ENCODE measurements at places on chromosomes 12 and 14.

GRCh38 chr14:100673085-100673806 lies 53.4 kb upstream of the DLK1 start:
- peak; percentile 97 for DNase-seq

GRCh38 chr12:33795536-33795935 lies 226.8 kb upstream of the ALG10 start:
- no peak for DNase-seq

DNA sequence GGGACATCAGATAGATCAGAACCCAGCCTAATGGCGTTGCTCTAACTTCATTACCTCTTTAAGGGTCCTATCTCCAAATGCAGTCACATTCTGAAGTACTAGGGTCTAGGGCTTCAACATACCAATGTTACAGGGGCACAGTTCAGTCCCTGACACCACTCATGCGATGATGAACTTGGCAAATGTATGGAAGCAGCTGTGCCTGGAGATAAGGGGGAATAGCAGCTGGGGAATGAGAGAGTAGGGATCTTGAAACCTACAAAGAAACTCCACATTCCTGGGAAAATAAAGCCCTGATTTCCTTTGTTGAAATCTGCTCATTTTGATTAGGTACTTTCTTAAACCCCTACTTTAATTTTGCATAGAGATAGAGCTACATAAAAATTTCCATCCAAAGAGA lies 20.5 kb upstream of the TMCC3 start:
- no peak for DNase-seq

DNA sequence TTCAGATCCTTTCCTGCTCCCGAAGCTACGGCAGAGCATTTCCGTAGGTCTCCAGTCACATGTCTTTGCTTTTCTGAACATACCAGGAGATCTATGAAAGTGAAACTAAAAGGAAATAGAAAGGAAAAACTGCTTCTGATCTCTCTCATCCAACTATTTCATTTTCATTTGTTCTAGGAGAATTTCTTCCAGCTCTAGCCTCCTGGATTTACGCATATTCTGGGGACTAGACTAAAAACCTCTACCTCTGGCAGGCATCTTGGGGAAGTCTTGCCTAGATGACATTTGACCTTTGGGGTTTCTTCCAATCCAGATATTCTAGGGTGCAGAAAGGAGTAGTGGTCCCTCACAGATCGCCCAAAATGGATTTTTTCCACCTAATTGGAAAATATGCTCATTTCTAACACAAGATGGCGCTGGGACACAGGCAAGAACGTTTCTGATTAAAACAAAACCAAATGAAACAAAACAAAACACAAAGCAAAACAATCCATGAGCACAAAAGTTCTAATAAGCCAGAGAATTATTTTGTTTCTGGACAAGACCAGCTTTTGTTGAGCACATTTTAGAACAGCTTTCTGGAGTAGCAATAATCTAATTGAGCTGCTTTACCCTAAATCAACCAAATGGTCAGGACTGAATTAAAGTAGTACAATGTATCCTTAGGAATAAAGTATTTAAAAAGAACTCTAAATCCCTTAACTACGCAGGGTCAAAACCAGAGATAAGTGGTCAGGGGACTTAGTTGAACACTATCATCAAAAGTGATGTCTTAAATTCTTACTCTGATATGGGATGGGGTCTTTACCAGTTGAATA lies 12.3 kb upstream of the PARP11 start:
- DNase-seq: peak; percentile 20

GRCh38 chr14:50362764-50363713 lies 33.6 kb downstream of the CDKL1 start:
- DNase-seq: no peak

- peak; percentile 10 for DNase-seq
Observed at GRCh38 chr12:105235281-105235731, 668 bp downstream of the APPL2 start.

- DNase-seq: no peak
Observed at GRCh38 chr12:122449317-122449716, 26.8 kb upstream of the CLIP1 start.

DNA sequence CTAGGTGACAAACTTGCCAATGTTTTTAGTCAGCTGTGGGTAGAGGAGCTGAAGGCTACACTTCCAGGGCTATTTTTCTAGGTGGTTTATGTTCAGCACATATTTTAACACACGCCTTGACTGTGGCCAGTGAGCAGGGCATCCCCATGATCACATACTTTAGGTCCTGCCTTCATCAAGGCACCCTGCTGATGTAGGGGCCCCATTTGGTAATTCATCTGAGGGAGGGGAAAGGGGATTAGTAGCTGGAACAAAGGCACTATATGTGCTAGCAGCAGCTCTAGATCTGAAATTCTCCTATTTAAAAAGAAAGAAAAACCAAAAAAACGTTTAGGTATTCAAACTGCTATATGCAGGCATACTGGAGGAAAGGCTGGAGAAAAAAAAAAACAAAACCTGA lies 14.5 kb downstream of the EGLN3 start:
- no peak for DNase-seq

- DNase-seq: no peak
Observed at GRCh38 chr12:127245437-127245836, 1021.5 kb upstream of the TMEM132C start.

DNA sequence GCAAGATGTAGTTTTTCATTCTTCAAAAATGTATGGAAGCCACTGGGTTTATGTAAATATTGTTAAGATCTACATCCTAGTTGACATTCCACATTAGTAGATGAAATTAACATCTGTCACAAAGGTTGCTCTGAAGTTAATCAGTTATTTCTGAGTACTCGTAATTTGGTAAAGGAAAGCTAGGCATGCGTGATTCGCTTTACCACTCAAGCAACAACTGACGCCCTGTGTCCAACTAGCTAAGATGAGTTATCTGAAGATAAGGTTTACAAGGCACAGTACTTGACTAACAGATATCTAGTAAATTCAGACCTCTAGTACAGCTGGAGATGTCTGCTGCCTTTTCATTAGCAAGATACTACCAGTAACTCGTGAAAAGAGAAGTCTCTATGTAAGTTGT lies 14.1 kb downstream of the PRKD1 start:
- DNase-seq: no peak

- DNase-seq: no peak
Observed at GRCh38 chr14:60589442-60589841, 59.8 kb downstream of the SIX1 start.

GRCh38 chr14:20180486-20180885 lies 10.2 kb upstream of the OR11G2 start:
- DNase-seq: no peak

DNA sequence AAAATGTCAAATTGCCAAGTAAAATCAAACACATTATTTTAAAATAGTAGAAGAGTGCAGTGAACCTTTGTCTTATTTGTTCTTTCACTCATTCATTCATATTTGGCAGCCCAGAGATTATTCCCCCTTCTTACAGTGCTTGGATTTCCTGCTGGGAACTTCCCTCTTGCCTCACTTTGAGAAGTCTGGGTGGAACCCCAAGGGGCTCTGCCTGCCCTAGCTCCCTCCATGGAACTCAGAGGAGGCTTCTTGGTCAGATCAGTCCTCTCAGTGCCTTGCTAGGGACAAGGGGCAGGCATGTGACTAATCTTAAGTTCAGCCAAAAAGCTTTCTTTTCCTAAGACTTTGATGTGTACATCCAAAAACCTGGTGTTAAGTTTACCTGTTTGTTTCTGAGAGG lies 84.7 kb upstream of the OVCH1 start:
- DNase-seq: no peak

DNA sequence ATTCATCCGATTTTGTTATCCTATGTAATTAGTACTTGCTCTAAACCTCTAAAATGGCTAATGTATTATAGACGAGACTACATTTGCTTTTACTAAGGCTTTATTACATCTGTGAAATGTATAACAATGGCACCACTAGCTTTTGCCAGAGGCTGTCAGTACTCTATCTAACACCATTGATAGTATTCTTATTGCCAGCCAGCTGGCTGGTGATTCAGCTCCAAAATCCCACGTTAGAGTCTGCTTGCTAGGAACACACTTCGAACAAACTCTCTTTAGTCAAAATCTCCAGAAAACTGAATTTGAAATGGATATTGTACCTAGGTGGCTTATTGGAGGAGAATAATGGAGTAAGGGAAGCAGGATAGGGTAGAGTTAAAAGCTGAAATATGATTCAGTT lies 839.2 kb downstream of the SLC6A15 start:
- no peak for DNase-seq

DNA sequence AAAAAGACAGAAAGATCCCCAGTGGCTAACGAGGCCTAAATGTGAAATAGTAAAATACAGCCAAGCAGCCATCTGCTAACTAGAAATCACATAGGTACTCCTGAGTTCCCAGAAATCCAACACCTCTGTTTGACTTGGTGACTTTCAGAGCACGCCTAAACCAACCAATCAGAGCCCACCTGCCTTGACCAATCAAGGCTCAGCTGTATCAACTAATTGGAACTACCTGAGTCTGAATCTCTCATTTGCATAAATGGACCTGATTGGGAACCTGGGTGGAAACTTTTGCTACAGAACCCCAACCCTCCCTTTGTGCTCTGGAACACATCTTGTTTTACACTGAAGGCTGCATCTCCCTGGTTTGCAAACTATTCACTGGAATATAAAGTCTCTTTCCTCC lies 5.1 kb upstream of the TCL1B start:
- no peak for DNase-seq

- no peak for DNase-seq
Observed at GRCh38 chr14:95360828-95361227, 41.1 kb upstream of the CLMN start.

- DNase-seq: no peak
Observed at GRCh38 chr14:94823556-94824341, 53.8 kb upstream of the GSC start.

GRCh38 chr14:101173698-101174521 lies 270.4 kb upstream of the RTL1 start:
- DNase-seq: no peak

- no peak for DNase-seq
Observed at GRCh38 chr12:34335819-34336262, 313.5 kb downstream of the ALG10 start.

GRCh38 chr12:1698720-1699119 lies 7.8 kb downstream of the ADIPOR2 start:
- DNase-seq: no peak
